ENCODE measurements at places on chromosomes 6 and 20.

DNA sequence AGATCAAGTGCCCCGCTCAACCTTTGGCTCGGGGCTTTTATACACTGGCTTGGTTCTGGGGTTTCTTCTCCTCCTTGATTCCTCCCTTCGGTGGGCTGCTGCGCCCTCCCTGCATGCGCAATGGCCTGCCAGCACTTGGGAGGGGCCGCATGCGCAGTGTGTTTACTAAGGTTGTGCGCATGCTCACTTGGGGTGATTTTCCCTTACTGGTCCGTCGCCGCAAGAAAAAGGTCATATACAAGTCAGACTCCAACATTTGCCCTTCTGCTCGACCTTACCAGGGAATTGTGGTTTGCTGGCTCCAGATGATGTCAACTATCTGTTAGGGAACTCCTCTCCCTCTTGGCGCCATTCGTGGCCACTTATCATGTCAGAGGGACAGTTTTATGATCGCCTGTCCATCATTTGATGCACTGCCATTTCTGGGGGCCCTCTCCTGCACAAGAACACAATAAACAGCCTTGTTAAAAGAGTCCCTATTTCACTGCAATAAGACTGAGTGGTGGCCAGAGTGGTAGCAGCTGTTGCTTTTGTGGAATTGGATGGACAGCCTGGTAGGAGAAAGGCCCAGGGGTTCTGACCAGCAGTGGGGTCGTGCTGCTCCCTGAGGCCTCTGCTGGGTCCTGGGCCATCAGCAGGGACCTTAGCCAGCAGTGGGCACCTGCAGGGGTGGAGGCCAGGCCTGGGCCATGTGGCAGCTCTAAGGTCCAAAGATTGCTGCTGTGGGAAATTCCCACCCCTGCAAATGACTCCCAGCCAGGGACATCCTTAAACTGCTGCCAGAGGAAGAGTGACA lies 2.8 kb upstream of the LBP start:
- DNase-seq = no peak

GRCh38 chr6:49552596-49552995 lies 2.1 kb downstream of the C6orf141 start:
- DNase-seq = no peak

DNA sequence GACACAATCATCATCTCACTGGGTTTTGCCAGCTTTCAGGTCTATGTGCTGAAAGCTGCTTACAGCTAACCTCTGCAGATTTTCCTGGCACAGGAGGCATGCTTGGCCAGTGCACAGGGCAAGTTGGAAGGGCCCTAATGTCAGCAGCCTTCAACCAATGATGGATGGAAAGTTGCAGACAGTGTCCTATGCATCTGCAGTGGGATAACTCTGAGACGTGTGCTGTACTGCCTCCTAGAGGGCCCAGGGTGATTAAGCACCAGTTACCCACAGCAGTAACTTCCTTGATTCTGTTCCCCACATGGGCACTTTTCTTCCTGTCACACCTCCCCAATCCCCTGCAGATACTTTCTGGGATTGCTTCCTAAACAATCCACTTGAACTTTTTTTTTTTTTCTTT lies 38.6 kb downstream of the OVOL2 start:
- no peak for DNase-seq

DNA sequence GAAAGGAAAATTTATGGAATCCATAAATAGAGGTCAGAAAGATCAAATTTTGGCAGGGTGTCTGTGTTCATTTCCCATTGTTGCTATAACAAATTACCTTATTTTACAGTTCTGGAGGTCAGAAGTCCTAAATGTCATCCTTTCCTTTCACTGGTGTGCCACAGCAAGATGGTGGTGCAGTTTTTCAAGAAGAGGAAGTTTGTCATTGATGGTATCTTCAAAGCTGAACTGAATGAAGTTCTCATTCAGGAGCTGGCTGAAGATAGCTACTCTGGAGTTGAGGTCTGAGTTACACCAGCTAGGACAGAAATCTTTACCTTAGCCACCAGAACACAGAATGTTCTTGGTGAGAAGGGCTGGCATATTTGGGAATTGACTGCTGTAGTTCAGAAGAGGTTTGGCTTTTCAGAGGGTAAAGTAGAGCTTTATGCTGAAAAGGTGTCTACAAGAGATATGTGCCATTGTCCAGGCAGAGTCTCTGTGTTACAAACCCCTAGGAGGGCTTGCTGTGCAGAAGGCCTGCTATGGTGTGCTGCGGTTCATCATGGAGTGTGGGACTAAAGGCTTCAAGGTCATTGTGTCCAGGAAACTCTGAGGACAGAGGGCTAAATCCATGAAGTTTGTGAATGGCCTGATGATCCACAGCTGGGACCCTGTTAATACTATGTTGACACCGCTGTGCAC lies 7.2 kb upstream of the CCNC start:
- no peak for DNase-seq

DNA sequence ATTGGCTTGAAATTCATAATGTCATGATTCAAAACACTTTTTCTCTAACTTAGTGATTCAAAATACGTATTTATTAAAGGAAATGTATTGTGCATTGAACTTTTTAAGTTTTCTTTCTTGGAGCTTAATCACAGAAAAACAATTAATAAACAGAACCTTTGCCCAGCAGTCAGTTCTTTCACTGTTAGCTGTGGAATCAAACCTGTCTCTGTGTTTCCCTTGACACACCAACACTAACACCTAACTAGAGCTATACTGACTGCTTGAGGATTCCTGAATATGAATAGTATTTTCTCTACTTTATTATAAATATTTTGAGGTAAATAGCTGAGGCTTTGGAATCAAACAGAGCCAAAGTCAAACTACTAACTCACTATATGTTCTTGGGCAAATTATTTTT lies 296.4 kb downstream of the HIVEP2 start:
- no peak for DNase-seq

DNA sequence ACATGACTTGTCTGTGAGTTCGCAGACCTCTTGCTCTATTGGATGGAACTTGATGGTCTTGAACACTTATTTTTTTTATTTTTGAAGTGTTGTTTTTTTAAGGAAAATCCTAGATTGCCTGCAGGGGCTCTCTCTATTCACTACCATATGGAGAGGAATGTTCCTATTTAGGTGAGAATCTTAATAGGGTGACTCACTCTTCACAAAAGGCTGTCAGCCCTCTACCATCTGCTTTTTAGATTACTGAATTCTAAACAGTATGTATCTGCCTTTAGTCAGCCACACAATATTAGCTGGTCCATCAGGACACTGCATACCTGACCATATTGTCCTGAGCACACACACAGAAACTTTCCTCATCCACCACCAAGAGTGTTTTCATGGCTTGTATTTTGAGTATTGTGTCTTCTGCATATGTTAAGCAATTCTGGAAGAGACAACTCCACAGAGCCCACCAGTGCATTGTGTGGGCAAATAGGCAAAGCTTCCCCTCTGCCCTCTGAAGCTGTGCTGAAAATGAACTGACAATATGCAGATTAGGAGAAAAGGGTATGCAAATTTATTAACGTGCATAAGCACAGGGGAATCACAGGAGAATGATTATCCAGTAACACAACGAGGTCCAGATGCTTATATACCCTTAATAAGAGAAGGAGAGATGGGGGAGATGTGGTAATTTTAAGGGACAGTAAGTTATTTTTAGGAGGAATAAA lies 6.6 kb upstream of the BTBD9 start:
- DNase-seq = no peak

DNA sequence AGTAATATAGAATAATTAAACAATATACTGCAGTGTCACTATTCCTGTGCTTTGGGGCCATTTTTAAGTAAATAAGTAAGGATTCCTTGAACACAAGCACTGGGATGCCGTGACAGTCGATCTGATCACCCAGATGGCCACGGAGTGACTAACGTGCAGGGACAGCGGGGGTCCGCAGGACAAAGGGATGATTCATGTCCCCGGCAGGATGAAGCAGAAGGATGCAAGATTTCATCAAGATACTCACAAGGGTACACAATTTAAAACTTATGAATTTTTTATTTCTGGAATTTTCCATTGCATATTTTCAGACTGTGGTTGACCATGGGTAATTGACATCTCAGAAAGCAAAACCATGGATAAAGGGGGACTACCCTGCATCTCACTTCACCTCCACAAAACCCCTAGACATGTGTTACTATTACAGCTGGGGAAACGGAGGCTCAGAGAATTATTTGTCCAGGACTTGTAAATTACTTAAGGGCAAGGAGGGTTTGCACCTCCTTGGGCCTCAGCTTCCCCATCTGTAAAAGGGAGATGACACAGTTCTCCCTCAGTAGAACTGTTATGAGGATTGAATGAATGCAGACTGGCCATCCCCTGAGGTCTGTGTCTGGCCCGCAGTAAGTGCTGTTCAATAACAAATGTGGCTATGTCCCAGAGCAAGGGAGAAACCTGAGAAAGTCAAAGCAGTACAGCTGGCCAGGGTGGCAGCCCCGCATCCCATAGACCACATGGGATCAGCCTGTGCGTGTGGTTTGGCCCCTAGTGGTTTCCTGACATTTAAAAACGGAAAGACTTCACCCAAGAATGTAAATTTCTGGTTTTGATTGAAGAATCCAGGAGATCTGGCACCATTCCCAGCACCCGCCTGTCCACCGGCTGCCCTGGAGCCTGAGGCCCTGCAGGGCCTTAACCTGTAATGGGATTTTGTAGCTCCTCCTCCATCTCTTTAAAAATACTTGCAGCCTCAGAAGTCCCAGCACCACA lies 235.5 kb downstream of the BMP7 start:
- DNase-seq = no peak

DNA sequence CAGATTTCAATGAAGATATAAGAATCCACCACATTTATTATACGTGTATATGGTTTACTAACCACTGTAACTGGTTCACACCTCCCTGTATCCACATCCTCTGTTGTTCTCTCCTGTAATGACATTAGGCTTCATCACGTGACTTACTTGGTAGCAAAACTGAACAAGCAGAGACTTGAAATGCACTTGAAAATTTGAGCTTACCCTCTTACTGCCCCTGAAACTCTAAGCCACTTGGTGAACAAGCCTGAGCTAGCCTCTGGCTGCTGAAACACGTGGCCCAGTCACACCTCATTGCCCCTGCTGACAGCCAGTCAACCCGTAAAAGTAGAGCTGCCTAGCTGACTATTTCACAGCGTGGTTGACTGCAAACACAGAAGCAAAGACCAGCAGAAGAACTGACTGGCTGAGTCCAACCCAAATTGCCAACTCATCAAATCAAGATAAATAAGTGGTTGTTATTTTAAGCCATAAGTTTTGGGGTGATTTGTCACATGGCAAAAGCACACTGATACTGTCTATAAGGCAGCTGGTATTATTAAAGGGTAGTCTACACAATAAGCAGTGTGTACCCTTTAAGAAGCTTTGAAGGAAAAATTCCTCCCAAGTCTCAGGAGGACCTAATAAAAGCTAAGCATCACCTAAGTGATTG lies 109.0 kb downstream of the RALGAPA2 start:
- DNase-seq = no peak

DNA sequence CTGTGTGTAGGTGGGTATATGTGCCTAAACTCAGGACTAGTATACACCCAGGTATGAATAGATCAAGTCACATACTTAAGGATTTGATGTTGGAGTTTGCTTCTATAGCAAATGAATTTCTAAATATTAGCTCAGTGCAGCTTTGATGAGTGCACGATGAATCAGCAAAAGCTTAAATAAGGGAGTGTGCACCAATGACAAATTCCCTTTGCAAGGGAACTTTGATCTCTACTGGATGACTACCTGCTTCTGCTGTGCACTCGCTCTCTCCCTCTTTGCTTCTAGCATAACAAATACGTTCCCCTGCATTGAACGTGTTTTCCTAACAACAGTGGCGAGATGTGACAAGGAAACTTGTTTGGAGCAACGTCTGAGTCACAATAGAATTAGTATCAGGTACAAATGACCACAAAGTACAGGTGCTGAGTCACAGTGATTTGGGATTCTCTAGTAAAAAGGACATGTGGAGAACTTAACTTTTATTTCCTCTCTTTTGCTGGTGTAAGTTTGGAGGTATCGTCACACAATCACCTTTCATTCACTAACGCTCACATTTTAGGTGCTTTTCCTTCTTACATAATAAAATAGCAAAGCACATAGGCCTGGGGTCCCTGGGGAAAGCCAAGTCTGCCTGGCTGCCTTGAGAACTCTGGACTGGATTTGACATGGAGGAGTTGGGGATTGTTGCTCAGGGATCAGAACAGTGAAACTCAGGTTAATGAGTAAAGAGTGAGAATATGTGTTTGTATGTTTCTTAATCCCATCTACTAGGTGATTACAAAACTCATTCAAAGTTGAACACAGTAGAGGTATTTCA lies 49.7 kb downstream of the KLHL31 start:
- DNase-seq = no peak

DNA sequence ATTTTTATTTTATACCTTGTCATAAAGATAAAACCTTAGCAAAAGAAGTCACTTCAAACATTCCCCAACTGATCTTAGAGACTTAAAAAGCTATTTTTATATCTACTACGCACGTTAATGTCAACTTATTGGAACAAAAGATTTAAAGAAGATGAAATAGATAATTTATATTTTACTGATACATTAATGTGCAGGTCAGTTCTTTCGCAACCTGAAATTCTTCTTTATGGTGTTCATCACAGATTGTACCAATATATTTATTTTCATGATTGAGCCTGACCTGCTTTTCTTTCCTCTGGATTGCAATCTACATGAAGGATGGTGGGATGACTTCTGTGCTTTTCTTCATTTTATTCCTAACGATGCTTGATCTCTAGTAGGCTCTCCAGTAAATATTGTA lies 596.3 kb downstream of the PHF3 start:
- no peak for DNase-seq

GRCh38 chr6:52969359-52969758 lies 25.7 kb downstream of the GSTA4 start:
- no peak for DNase-seq

GRCh38 chr6:160005861-160006540 lies 37.1 kb downstream of the IGF2R start:
- DNase-seq = no peak

- DNase-seq = no peak
These were observed 40.2 kb upstream of the GABRR1 start for GRCh38 chr6:89257346-89257745.

- DNase-seq = no peak
These were observed 80.3 kb downstream of the CDS2 start for GRCh38 chr20:5207138-5207537.

- no peak for DNase-seq
These were observed 22.2 kb downstream of the PGBD1 start for GRCh38 chr6:28303570-28303969.

- no peak for DNase-seq
These were observed 7.3 kb downstream of the NAPB start for GRCh38 chr20:23413862-23414422.
